Adipocyte (in vitro differentiated cells): ENCODE measurements at places on chromosomes 7 and 10.

DNA sequence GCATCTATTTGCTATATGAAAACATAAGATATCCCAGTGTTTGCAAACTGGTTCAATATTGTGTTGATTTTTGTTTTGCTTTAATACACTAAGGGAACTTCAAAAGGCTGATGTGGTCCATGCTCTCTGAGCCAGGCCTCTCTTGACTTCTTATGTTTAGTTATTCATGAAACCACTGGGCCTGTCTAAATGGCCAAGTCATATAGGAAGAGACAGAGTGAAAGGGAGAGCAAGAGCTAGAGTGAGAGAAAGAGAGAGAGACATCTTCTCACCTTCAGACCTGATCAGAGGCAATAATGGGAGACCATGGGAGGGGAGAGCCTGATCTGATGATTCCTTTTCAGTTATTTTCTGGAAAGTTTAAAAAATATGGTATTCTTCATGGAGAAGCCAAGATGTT, 6.1 kb upstream of the FAS start:
- no peak for DNase-seq

DNA sequence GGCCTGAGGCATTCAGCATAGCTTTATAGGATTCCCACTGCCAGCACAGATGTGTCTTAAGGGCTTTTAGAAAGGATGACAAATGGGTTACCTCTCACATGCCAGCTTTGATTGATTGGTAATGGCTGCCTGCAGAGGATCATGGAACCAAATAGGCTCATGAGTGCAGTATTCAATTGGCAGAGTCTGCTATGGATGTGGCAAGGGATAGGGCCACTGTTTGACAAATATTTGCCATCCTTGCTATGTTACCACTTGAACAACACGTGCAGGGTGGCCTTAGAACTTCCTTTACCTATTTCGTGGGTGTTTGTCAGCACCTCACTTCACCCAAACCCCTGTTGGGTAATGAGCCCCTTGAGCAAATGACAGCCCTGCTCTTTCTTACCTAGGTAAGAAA, 139.2 kb downstream of the C10orf105 start:
- DNase-seq: no peak

DNA sequence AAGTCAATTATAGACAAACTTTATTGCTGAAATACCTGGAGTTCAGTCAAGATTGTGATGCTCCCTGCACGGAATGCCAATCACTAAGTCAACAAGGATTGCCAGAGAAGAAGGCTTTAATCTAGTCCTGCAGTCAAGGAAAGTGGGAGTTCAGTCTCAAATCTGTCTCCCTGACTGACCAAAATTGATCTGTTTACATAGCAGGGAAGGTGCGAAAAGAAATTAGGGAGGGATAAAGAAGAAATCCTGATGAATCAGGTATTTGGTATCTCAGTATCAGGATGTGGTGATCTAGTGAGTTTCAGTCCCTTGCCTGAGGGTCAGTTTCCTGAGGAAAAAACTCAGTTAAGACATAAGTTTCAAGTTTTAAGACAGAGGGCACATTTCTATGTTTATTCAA, 2.1 kb upstream of the AKR1D1 start:
- DNase-seq: no peak

- DNase-seq: no peak
Measured at GRCh38 chr7:81607987-81608386, 161.9 kb downstream of the HGF start.

DNA sequence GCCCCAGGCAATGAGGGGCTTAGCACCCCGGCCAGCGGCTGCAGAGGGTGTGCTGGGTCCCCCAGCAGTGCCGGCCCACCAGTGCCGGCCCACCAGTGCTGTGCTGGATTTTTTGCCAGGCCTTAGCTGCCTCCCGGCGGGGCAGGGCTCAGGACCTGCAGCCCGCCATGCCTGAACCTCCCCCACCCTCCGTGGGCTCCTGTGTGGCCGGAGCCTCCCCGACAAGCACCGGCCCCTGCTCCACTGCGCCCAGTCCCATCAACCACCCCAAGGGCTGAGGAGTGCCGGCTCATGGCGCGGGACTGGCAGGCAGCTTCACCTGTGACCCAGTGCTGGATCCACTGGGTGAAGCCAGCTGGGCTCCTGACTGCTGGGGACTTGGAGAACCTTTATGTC, 3.5 kb upstream of the ACSL5 start:
- no peak for DNase-seq

- DNase-seq: no peak
Measured at GRCh38 chr10:96846395-96846794, 14.3 kb downstream of the LCOR start.

- DNase-seq: no peak
Measured at GRCh38 chr7:47902013-47902412, 46.3 kb downstream of the PKD1L1 start.

DNA sequence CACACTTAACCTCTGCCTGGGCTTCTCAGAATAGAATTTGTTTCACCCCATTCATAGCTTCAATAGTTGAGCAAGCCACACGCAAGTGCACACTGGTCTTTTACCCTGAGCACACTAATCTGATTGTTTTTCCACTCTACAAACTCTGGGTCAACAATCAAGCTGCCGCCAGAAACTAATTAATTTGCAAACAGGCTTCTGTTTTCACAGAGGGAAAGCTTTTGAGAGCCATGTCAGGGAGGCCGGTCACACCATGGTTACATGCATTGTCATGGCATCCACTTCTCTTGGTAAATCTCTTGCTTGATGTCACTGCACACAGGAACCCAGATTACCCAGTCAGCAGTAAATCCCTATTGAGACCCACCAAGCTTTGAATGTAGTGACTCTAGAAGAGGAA, 154.2 kb downstream of the SEMA3A start:
- DNase-seq: no peak

DNA sequence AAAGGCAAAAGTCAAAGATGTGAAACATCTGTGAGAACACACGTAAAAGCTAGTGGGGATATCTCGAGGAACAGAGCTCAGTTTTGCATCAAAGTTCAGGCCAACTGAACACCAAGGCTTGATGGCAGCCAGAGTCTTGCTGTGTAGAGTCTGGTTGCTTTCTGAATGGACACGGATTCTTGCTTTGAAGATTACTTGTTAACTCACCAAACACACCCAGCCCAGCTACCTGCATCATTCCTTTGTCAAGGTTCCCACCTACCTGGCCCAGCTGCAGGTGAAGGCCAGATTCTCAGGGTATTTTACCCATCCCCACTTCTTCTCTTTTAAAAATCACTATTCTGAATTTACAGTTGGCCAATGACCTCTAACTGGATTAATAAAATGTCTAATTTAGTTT, 174.4 kb upstream of the PHYHIPL start:
- no peak for DNase-seq

GRCh38 chr7:17957871-17958270, 17.6 kb upstream of the SNX13 start:
- no peak for DNase-seq

GRCh38 chr10:60807499-60807898, 29.2 kb downstream of the CDK1 start:
- no peak for DNase-seq

DNA sequence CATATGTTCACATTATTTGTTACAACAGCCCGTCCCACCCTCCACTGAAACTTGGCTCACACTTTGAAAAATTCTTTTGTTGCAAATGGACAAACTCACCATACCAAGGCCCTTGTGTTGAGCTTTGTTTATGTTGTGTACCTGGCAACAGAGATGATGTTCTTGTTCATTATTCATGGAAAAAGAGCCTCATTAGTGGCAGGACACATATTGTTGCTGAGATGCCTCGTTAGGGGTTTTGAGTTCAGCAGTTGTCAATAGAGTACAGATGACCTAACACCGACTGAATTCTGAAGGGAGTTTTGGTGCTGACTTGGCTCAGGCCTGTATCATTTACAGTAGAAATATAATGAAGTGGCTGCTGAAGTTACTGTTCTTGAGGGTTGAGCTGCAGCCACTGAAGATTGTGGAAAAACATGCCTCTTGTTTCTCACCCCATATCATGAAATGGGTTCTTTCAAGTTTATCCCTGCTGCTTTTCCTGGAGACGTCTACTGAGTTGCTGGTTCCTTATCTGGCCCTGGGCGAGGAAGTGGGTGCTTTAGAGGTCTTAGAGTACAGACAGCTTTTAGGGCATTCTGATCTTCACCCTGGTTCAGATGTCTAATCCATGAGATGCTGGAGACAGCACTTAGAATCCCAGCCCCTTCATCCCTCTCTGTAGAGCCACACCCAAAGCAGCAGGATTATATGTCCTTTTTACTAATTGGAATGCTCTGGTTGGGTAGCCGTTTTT, 149.7 kb downstream of the WNT2 start:
- DNase-seq: no peak

GRCh38 chr7:139854124-139854511, 25.1 kb downstream of the TBXAS1 start:
- peak; percentile 44 for DNase-seq

DNA sequence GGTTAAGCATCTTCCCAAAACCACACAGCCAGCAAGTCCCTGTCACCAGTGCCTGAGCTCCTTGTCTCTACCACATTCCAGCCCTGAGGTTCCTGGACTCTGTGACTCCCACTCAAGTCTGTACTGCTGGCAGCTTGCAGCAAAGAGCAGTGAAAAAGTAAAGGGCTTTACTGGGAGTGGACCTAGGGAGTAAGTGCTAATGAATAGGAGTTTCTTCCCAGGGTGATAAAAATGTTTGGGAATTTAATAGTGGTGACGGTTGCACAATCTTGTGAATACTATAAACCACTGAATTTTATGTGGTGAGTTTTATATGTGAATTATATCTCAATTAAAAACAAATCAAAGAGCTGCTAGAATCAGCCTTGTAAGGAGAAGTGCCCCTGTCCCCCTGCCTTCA, 22.6 kb downstream of the HSPA12A start:
- no peak for DNase-seq

- peak; percentile 13 for DNase-seq
Measured at GRCh38 chr10:95289921-95290421, 832 bp downstream of the PDLIM1 start.

- DNase-seq: peak; percentile 46
Measured at GRCh38 chr7:84112771-84113170, 81.8 kb downstream of the SEMA3A start.

DNA sequence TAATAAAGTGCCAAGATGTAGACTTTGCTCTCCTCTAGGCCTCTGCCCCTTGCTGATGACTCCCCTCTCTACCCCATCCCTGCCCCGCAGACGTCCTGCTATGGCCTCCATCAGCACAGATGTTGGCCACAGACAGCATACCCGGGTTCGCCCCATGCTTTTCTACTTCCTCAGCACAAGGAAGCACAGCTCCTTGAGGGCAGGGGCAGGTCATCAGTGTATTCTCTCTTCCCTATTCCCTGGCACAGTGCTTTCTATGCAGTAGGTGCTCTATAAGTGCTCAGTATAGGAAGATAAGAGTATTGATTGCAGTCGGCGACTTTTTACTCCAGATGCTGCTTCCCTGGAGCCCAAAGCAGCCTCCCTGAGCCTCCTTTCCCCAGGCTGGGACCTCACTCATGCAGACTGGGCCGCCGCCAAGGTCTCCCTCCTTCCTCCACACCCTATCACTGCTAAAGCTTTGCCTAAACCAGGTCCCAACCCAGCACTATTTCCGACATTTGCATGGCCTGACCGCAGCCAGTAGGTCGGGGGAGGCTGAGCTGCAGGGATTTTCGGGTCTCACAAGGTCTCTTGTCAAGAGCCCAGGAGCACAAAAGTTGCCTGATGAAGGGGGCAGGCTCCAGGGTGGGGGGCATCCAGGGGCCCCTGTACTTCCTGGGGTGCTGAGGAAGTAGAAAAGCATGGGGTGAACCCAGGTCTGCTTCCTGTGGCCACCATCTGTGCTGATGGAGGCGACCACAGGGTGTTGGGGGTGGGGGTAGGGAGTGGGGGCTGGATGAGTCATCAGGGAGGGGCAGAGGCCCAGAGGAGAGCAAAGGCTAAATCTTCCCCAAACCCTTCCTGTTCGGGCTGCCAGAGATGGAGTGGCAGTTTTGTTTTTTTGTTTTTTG, 8.0 kb downstream of the CALHM3 start:
- DNase-seq: no peak

DNA sequence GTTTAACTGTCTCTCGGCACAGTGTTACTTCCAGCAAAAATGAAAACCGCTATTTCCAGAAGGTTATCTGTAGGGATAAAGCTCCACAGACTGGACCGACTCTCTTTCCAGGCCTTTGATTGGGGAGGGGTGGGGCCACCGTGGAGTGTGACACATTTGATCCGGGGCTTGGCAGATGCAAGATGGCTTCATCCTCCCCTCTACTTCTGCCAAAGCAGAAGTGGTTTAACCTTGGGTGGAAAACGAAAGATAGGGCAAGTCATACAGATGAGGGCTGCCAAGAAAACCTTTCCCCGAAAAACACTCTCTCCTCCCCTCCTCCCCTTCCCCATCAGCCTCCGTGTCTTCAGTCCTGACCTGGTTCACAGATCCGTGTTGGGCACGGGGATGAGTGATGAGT, 139.7 kb upstream of the SH2B2 start:
- DNase-seq: no peak

- DNase-seq: no peak
Measured at GRCh38 chr7:129264534-129264933, 39.7 kb downstream of the AHCYL2 start.

DNA sequence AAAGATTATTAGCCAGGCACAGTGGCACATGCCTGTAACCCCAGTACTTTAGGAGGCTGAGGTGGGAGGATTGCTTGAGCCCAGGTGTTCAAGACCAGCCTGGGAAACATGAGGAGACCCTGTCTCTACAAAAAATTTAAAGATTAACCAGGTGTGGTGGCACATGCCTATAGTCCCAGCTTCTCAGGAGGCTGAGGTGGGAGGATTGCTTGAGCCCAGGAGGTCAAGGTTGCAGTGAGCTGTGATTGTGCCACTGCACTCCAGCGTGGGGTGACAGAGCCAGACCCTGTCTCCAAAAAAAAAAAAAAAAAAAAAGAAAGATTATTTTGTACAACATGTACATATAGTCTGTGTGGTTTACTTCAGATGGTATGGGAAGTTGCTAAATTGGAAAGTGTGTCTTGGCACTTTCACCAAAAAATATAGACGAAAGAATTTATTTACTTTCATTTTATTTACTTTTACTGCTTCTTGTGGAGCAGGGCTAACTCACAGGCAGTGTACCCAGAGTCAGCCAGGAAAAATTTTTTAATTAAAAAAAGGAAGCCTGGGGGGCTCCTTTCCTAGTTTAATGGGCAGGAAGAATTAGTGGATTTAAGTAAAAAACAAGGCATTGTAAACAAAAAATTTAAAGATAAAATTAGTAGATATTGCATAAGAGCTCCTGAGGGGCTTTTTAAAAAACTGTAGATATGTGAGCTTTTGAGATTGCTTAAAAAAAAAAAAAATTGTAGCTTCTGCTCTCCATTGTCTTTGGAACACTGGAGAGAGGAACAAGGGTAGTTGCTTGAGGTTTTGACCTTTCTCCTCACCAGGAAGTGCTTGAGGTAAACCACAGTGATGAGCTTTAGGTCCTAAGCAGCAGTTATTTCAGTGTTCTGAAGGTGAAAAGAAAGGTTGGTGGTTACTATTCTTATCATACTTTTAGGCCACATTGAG, 44.6 kb upstream of the VDAC2 start:
- DNase-seq: no peak

DNA sequence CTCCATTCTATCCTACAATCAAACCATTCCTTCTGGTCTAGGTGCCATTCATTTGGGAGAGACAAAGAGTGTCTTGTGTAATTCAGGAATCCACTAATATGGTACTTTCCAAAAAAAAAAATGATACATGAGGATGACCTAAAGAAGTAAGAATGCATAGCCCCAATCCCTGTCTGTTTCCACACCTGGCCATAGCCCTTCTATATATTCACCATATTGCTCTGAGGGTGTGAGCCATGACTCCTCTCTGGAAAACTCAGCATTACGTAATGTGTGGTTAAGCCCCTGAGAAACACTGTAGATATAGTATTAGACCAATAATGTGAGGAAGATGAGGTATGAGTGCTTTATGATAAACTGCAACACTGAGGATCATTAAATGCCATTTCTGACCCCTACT, 592.7 kb downstream of the INHBA start:
- no peak for DNase-seq
